Epithelial cell of alveolus of lung (primary cell): ENCODE measurements at places on chromosomes 16 and 17. TPM values are rescaled to one million over a fixed set of nuclear protein-coding genes. Genes with fewer than 3 reads are reported as not detected.

The SLFN12 gene
- 13.7 and 14.8 TPM in 2 replicates for total RNA-seq

The CLEC18A gene
- total RNA-seq, result 0.08 and 0.13 TPM in 2 replicates

The VPS35L gene
- total RNA-seq, result 40.9 and 43.8 TPM in 2 replicates

The CSH2 gene
- not detected in 2 replicates for total RNA-seq

The CA4 gene
- not detected in 2 replicates for total RNA-seq

The ABAT gene
- 1.2 and 4.3 TPM in 2 replicates for total RNA-seq

The TMC7 gene
- 0.26 TPM in 1 of 2 replicates, not detected in the other for total RNA-seq

The B3GNT9 gene
- total RNA-seq, result 31.9 and 75.3 TPM in 2 replicates

The CACNG4 gene
- total RNA-seq, result 0.26 TPM in 1 of 2 replicates, not detected in the other

The SULT1A1 gene
- total RNA-seq, result 0.96 and 3.6 TPM in 2 replicates

The SULT1A2 gene
- 0.52 and 0.72 TPM in 2 replicates for total RNA-seq

The ARL17A gene
- 2.2 and 7.7 TPM in 2 replicates for total RNA-seq

The WNT3 gene
- 0.32 and 0.65 TPM in 2 replicates for total RNA-seq

The RAB11FIP4 gene
- under 0.01 and 0.52 TPM in 2 replicates for total RNA-seq

The STAT5A gene
- total RNA-seq, result 12.8 and 18.5 TPM in 2 replicates

The PRRT2 gene
- total RNA-seq, result 2.5 and 26.6 TPM in 2 replicates

The KRTAP9-4 gene
- total RNA-seq, result not detected in 2 replicates

The SLC52A1 gene
- not detected in 2 replicates for total RNA-seq

The GPR139 gene
- total RNA-seq, result not detected in 2 replicates

The LDAF1 gene
- total RNA-seq, result 17.5 and 40.2 TPM in 2 replicates

The CNGB1 gene
- under 0.01 TPM in 1 of 2 replicates, not detected in the other for total RNA-seq

The ATP6V0D1 gene
- 115 and 125 TPM in 2 replicates for total RNA-seq

The KRT9 gene
- not detected in 2 replicates for total RNA-seq

The PDF gene
- 9.2 and 17.3 TPM in 2 replicates for total RNA-seq

The GPR142 gene
- total RNA-seq, result not detected in 2 replicates

The RPGRIP1L gene
- 8.0 and 9.7 TPM in 2 replicates for total RNA-seq

The HIGD1B gene
- not detected in 2 replicates for total RNA-seq

The TP53TG3C gene
- not detected in 2 replicates for total RNA-seq

The PIPOX gene
- total RNA-seq, result 0.52 and 2.6 TPM in 2 replicates

The TBC1D3K gene
- not detected in 2 replicates for total RNA-seq

The IL17C gene
- total RNA-seq, result 1.3 TPM in 1 of 2 replicates, not detected in the other

The CACNG5 gene
- not detected in 2 replicates for total RNA-seq

The C16orf54 gene
- total RNA-seq, result not detected in 2 replicates

The XAF1 gene
- total RNA-seq, result 0.64 and 10.9 TPM in 2 replicates

The GAST gene
- total RNA-seq, result not detected in 2 replicates

The SLC5A2 gene
- total RNA-seq, result not detected in 2 replicates

The PROCA1 gene
- 0.39 and 3.8 TPM in 2 replicates for total RNA-seq

The LCAT gene
- 4.4 and 12.6 TPM in 2 replicates for total RNA-seq

The SLC13A2 gene
- total RNA-seq, result not detected in 2 replicates

The ATP2A1 gene
- total RNA-seq, result 0.65 and 2.2 TPM in 2 replicates

The FOXL1 gene
- 10.2 and 38.7 TPM in 2 replicates for total RNA-seq
